ENCODE measurements at places on chromosomes 6 and 20. TPM values are rescaled to one million over a fixed set of nuclear protein-coding genes. Genes with fewer than 3 reads are reported as not detected.

PDYN gene
- 0.45 TPM for total RNA-seq

SGK2 gene
- 2.3 TPM for total RNA-seq

WFDC10B gene
- total RNA-seq: not detected

DAAM2 gene
- 7.3 TPM for total RNA-seq

MTFR2 gene
- total RNA-seq: 0.82 TPM

LCA5 gene
- 14.3 TPM for total RNA-seq

NFATC2 gene
- total RNA-seq: 1.3 TPM

SLC17A2 gene
- not detected for total RNA-seq

SIRPA gene
- 8.0 TPM for total RNA-seq

RIMS1 gene
- 247 TPM for total RNA-seq

CLPSL2 gene
- not detected for total RNA-seq

FOXF2 gene
- 2.4 TPM for total RNA-seq

CARMIL1 gene
- total RNA-seq: 36.8 TPM

ERVFRD-1 gene
- not detected for total RNA-seq

TGM2 gene
- 10.8 TPM for total RNA-seq
